ENCODE measurements at places on chromosomes 12 and 14.

- no peak for DNase-seq
Measured at GRCh38 chr14:99699085-99699760, 15.1 kb downstream of the CYP46A1 start.

- no peak for DNase-seq
Measured at GRCh38 chr14:104981699-104982541, 3.7 kb upstream of the CLBA1 start.

DNA sequence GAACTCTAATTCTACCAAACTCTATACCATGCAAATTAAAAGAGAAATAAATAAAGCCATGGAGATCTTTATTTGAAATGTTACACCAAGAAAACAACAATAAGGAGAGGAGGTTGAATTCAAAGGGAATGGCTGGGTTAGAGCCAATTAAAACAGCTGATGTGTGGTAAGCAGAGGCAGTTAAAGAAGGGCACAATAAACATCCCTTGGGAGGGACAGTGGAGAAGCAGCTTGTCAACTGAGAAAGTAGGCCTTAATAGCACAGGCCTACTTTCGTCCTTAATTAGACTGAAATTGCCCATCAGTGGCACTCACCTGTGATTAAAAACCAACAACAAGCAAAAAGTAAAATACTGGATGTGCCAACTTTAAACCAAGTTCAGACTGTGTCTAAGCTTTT is 16.3 kb upstream of the NAV3 start:
- DNase-seq: peak; percentile 6

- no peak for DNase-seq
Measured at GRCh38 chr12:127125607-127126259, 1141.2 kb upstream of the TMEM132C start.

DNA sequence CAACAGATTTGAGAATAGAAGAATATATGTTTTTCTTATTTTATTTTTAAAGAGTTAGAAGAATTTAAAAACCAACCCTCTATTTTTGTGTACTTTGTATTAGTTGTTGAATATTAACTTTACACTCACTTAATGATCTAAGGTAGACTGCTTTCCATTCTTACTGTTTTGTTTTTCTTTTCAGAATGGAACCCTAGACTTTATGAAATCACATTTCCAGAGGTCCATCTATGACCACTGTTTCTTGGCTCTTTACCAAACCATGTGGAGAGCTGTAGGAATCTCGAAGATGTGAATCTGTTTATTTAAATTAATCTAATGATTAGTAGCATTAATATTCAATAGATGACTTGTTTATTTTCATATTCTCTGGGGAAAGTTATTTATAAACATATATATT is 7.2 kb upstream of the PIK3C2G start:
- DNase-seq: no peak
